ENCODE measurements at places on chromosomes 13 and 19.

DNA sequence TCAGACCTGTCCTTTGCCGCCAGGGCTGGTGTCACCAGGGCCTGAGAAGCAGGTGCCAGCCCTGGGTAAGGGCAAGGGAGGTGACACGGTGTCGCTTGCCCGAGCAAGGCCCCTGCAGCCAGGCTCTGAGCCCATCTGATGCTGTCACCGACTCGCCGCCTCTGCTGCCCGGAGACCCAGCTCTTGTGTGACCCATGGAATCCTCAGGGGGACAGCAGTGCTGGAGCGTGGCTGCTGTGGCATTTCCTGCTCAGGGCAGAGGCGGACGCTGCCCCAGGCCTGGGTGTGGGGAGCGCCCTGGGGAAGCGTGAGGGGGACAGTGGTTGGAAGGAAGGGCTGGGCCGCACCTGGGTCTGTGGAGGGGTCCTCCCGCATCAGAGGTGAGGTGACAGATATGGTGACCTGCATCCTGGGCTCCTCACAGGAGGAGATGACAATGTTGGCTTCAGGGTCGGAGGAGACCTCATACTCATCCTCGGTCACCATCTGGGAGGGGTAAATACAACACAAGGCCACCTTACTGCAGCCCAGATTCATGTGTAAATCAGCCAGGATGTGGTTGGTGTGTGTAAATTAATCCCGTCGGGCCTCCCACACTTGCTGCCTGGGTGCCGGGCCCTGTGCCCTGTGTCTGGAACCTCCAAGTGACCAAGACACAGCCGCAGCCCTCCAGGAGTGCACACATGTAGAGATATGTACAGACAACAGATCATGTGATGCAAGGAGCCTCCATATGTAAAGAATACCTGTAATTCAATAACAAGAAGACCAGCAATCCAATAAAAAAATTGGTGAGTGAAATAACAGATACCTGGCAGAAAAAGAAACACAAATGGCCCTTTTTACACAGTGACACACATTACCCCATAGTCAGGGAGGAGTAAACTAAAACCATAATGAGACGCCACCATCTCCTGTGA, 27.6 kb upstream of the MATK start:
- no peak for DNase-seq

DNA sequence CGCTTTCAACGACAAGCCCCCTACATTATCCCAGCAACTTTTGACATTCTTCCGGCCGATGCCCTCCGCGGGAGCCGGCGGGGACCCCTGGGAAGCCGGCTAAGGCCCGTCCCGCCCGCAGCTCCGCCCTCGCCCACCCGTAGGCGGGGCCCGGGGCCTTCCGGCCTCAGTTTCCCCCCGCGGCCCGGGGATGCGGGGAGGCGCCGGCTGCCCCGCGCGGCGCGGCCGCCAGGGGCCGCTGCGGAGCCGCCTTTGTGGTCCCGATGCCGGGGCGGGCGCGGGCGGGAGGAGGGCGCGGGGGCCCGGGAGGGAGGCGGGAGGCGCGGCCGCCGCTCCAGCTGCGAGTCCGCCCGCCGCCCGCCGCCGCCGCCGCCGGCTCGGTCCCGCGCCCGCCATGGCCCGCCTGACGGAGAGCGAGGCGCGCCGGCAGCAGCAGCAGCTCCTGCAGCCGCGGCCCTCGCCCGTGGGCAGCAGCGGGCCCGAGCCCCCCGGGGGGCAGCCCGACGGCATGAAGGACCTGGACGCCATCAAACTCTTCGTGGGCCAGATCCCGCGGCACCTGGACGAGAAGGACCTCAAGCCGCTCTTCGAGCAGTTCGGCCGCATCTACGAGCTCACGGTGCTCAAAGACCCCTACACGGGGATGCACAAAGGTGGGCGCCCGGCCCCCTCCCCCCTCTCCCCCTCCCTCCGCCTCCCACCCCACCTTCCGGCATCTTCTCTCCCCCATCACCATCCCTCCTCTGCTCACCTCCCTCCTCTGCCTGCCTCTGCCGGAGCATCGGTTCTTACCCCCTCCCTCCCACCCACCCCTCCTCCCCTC, at the start of gene CELF5:
CELF5 (plus strand) TSS at position 316 of the 823 bp plus-strand sequence; CDS start at position 395, 79 bp downstream.
- peak; percentile 41 for DNase-seq

DNA sequence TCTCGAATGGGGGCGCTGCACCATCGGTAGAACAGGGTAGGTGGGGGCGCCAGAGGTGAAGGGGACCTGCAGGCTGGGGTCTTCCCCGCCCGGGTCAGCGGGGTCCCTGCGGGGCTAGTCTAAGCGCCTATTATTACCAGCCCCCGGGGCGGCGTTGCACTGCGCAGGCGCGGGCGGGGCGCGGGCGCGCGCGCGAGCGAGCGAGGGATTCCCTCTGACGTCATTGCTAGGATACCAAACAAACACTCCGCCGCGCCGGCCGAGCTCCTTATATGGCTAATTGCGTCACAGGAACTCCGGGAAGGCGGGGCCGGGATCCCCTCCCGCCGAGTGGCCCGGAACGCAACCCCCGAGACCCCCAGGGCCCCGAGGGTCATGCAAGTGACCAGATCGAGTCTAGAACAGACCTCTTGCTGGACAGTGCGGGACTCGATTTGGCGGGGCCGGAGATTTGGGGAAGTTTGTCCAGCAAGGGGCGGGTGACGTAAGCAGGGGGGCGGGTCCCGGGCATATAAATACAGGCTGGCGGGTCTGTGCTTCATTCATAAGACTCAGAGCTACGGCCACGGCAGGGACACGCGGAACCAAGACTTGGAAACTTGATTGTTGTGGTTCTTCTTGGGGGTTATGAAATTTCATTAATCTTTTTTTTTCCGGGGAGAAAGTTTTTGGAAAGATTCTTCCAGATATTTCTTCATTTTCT, at the start of gene FOSB:
FOSB (plus strand) TSS at position 541 of the 703 bp plus-strand sequence. CDS start 591 bp downstream, outside the sequence.
- DNase-seq: peak; percentile 89

DNA sequence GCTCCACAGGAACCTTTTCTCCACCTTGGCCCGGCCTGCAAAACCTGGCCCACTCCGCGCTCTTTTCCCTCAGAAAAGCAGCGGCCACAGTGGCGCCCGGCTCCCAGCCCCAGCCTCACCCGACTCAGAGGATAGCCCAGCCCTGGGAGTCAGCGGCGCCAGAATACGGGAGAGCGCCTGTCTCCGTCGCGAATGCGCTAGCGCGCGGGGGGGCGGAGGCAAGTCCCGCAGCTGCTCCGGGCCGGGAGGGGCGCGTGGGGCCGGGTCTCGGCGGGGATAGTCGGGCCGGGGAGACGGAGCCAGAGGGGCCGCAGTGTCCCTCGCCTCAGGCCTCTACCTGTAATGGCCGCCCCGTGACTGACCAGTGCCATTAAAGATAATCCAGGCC, at the start of gene ZFP30:
ZFP30 (minus strand) TSS at position 165 of the 388 bp plus-strand sequence. CDS start 7,643 bp downstream, outside the sequence.
- DNase-seq: peak; percentile 63

GRCh38 chr19:17953869-17954268, 13.0 kb upstream of the KCNN1 start:
- DNase-seq: no peak

DNA sequence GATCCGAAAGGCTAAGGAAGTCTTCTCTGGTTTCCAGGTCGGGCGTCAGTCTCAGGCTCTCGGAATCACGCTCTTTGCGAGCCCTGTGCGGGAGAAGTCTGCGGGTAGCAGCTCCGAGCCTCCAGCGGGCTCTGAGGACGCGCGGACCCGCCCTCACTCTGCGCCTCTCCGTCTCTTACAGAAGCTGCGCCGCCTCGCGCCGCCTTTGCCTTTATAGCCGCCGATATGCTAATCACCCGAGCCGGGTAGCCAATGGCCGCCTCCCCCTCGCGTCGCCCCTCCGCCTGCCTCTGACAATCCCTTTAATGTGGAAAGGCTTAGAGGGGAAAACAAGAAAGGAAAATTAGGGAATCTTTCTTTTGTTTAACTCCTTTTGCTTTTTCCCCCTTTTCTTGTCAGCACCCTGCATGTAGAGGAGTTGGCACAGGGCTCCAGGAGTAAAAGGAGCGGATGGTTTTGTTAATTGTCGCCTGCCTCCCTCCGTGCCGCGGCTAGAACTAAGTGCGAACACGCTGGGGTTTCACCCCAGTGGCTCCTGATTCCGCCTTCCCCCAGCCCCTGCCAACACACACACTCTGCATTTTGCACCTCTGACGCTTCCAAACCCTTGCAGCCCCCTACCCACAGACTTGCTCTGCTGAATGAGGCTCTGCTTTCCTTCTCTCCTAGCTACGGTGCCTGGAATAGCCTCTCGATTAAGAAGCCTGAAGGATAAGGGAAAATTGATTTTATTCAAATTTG, at the start of gene PCDH8:
PCDH8 (minus strand) TSS at position 186 of the 741 bp plus-strand sequence. CDS start 204 bp downstream, outside the sequence.
- DNase-seq: no peak

DNA sequence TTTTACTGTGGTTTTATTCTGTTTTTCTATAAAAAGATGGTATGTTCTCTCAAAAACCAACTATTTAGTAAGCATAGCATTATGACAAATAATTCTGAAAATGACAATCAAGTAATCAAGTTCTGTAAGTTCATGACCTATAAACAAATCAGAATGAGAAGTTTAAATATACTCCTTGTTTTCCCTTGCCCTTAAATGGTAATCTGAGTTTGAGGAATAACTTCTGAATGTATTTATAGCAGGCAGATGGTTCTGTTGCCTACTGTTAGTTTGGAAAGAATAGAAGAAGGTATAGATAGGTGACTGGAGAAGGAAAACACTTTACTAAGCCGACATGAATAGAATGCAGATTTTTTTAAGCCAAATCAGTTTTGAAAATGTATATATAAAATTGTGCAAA, 63.9 kb downstream of the POSTN start:
- no peak for DNase-seq

GRCh38 chr13:34462843-34463242, 479.2 kb upstream of the NBEA start:
- DNase-seq: no peak

DNA sequence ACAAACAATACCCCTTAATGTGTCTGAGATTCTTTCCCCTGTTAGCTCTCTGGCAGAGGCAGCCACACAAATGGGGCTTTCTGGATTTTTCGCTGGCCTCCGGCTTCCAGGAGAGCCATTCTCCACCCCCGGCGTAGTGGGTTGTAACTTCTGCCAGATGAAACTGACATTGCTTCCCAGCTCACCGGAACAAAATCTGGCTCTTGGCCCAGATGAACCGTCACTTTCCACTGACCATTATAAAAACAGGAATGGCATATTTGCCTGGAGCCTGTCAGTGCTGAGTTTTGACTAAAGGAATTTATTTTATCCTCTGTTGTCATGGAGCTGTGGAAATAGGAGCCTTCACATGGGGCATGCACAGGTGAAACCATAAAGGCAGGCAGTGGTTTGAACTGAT, 120.6 kb upstream of the GPR12 start:
- DNase-seq: no peak

GRCh38 chr13:44867825-44868224, 121.4 kb downstream of the NUFIP1 start:
- no peak for DNase-seq

DNA sequence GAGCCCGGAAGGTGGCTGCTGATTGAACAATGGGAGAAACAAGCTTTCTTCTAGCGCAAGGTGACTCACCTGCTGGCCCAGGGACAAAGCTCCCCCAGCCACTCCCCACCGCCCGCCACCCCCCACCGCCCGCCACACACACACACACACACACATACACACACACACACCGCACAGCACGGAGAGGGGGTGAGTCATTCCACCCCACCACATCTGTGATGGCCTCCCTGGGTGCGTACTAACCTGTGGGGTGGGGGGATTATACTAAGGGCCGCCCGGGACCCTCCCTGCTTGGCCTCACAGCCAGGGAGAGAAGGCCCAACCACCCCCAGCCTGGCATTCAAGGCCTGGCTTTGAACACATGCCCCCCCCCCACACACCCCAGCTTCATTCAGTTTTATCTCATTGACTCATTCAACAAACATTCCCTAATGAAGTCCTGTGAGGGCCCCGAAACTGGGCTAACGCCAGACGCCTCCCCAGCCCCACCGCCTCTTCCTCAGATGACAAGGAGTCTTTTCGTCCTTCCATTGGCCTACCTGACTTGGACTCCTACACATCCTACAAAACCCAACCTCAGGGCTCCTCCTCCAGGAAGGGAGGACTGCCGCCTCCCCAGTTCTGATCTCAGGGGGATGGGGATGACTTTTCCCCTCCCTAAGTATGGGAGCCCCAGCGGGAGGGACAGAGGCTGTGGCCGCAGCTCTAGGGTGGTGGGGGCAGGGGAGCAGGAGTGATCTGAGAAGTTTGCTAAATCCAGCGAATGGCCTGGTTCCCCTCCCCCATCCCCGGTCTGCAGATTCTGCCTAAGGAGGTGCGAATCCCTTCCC, 5.8 kb upstream of the ONECUT3 start:
- DNase-seq: peak; percentile 26

DNA sequence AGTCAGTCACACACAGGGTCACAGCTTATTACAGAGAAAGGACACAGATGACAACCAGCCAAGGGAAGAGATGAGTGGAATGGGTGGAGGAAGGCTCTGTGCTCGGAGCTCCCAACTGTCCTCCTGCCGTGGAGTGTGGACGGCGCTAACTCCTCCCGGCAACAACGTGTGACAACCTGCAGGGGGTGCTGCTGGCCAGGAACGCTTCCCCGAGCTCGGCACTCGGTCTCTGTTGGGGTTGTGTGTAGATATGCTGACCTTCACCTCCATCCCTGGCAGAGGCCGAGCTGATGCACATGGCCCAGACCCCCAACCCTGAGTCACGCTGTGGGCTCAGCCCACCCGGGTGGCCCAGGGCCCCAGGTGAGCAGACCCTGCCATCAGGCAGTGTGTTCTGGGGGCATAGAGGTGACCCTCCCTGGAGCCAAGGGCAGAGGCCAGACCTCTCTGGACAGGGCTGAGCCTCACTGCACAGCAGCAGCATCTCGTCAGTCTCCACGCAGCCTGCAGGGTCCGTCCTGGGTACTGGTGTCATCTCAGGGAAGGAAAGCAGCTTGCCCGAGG, 14.1 kb downstream of the ZNF444 start:
- no peak for DNase-seq

- DNase-seq: no peak
These were observed 32.2 kb upstream of the MBNL2 start for GRCh38 chr13:97189928-97190327.

GRCh38 chr13:48514793-48515192, 18.1 kb downstream of the RCBTB2 start:
- DNase-seq: no peak

- DNase-seq: no peak
These were observed 46.4 kb upstream of the SHKBP1 start for GRCh38 chr19:40530091-40530901.

DNA sequence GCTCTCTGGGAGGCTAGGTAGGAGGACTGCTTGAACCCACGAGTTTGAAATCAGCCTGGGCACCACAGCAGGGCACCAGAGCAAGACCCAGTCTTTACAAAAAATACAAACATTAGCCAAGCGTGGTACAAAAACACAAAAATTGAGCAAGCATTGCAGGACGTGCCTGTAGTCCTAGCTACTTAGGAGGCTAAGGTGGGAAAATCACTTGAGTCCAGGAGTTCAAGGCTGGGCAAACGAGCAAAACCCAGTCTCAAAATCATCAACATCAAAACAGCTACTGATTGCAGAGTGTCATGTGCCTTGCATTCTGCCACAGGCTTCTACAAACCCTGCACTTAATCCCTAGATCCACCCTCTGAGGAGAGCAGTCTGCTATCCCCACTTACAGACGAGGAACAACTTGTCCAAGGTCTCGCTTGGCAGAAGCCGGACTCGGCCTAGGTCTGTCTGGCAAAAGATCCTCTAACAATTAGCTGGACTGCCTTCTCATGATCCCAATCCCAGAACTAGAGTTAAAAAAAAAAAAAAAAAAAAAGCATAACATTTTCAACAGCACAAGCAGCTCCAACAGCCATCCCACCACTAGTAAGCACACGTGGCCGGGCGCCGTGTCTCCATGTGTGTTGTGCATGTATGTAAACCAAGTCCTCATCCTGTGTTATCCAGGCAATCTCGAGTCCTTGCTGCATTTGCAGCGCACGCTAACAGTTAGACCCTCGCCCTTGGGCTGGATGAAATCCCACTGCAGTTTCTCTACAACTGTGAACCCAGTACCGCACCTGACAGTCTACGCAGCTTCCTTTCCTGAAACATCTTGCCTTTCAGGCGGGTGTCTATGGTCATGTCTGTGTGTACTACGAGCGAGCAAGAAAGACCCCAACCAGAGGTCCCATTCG, 2.0 kb downstream of the PPP6R1 start:
- no peak for DNase-seq
